ENCODE measurements at places on chromosomes 16 and 17.

DNA sequence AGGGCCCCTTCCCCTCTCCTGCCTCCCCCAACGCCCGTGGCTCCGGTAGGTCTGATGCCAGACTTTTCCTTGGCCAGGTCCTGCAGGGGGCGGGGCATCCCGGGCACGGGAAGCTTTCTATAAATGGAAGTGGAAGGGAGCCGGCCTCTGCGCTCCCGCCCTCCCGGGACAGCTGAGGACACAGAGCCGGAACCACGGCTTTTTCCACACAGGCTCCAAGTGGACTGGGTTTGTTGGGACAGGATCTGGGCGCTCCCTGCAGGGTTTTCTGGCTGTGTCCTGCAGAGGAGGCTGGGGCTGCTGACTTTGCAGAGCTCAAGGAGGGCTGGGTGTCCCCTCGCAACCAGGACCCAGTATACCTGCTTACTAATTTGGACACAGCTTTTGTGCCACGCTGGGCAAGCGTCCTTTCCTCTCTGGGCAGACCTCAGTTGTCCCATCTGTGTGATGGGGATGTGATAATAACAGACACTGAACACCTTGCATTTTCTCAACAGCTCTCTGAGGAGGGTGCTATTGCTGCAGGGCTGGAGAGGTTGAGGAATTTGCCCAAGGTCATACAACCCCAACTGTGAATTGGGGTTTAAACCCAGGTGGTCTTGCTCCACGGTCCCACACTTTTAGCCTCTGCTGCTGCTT is 1.8 kb downstream of the TNS4 start:
- DNase-seq, result no peak

DNA sequence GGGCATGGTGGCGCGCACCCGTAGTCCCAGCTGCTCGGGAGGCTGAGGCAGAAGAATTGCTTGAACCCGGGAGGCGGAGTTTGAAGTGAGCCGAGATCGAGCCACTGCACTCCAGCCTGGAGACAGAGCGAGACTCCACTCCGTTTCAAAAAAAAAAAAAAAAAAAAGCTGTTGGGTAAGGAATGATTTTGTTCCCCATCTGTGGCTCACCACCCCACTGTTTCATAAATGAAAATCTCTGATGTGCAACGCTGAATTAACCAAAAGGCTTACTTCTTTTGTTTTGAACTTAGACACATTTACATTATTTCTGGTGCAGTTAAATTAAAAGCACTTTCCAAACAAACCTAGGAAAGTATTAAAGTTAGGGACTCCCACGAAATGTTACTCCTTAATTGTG is 1.2 kb upstream of the METTL9 start:
- no peak for DNase-seq

GRCh38 chr17:44688200-44688599 is 1.4 kb downstream of the CCDC43 start:
- no peak for DNase-seq

GRCh38 chr17:58530655-58531054 is 16.2 kb upstream of the MTMR4 start:
- DNase-seq, result no peak

GRCh38 chr17:63841350-63842172 is 924 bp downstream of the SMARCD2 start:
- DNase-seq, result no peak

GRCh38 chr16:84794626-84795025 is 25.2 kb upstream of the CRISPLD2 start:
- DNase-seq, result no peak

DNA sequence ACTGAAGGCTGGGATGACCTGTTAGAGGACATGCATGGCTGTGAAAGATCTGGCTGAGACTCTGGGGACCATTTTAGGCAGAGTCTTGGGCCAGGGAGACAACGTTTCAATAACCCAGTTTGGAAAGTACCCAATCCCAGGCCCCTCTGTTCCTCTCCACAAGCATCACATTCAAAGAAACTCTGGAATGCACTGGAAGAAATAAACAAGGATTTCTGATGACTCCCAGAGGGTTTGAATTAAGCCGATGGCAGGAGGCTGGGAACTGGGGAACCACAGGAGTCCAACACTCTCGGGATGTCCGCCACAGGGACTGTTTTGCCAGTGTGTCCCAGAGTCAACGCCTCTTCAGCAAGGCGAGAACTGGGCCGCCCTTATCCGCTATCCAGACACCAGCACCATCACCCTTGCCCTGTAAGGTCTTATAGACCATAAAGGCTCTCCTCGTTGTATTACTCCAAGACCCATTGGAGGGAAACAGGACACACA is 3.3 kb downstream of the PMP22 start:
- no peak for DNase-seq

DNA sequence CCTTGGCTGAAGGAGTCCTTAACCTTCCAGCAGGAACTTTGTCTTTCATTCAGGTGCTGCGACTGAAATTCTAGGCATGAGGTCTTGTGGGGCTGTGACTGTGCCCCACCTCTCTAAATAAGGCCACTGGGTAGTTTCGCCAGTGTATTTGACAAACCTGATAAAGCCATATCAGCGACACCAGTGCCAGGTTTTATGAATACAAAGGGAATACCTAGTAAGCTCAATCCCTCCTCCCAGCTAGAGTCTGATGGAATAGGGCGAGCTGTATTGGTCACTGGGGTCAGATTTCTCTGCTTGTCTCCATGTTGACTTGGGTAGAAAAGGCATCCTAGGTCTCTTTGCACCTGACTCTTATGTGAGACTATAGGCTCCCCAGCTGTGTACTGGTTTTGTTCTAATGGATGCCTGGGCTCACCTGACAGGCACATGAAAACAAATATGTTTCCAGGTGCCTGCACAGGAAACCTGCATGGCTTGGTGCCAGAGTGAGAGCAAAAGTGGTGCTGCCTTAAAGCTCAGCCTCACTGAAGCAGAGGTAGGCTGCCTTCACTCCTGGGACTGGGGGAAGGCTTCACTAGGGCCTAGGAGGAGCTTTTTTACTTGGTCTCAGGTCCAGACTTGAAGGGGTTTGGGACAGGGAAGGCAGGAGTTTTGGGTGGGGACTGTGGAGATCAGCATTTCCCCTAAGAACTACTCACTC is 8.3 kb downstream of the SLC7A6 start:
- peak; percentile 39 for DNase-seq

- DNase-seq, result no peak
Observed at GRCh38 chr17:57505841-57506773, 239.0 kb downstream of the CCDC182 start.

DNA sequence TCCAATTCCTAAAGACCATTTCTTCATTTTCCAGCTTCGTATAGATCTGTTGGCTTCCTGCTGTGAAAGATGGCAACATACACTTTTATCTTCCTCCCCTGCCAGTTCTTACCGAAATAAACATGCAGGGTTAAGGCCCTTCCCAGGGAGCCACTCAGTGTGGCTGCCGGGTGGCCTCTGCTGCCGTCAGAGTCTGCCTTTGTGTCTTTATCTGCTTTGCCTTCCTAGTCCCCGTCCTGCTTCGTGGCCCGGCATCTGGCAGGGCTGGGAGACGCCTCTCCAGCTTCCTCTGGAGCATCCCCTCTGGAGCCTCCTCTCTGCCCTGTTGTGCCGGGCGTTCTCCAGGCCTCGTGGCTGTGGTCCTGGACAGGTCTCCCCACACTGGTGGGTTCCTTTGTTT is 30.3 kb upstream of the CAPN15 start:
- DNase-seq, result no peak

- no peak for DNase-seq
Observed at GRCh38 chr16:81212830-81213465, 25.5 kb upstream of the BCO1 start.

DNA sequence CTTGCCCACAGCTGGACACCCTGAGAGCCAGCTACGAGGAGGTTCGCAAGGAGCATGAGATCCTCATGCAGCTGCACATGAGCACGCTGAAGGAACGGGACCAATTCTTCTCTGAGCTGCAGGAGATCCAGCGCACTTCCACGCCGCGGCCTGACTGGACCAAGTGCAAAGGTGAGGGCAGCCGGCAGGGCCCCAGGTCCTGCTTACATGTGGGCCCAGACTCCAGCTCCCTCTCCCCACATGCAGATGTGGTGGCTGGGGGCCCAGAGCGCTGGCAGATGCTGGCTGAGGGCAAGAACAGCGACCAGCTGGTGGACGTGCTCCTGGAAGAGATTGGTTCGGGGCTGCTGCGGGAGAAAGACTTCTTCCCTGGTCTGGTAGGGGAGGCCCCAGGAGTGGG is 16.2 kb upstream of the THAP11 start:
- DNase-seq, result no peak

Data from activated T-helper 1 cell treated with anti-CD3 and anti-CD28 coated beads, Interleukin-2, amount 50 U/mL, for 16 hours (primary cell).